SK-N-SH (cell line): ENCODE measurements at places on chromosomes 1 and 21.

DNA sequence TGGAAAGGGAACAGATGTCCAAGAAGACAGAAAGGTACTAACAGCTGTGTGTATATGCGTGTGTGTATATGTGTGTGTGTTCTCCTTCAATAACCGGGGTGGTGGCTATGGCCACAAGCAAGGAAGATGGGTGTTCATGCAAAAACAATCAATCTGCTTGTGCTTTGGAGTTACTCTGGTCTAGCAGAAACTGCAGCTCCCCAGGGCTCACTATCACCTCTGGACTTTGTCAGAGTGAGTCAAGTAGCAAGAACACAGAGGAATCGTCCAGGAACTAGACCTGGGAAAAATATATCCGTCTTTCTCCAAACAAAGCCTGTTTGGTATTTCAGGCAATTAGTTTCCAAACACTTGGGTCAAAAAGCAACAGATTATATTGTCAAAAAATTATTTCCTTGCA is 68.6 kb downstream of the GNG12 start:
- DNase-seq = no peak

- no peak for DNase-seq
Observed at GRCh38 chr1:74407902-74408301, 104.5 kb downstream of the LRRC53 start.

GRCh38 chr1:29936031-29936544 is 699.8 kb downstream of the PTPRU start:
- no peak for DNase-seq

- DNase-seq = no peak
Observed at GRCh38 chr1:222054416-222054815, 312.5 kb upstream of the DUSP10 start.

DNA sequence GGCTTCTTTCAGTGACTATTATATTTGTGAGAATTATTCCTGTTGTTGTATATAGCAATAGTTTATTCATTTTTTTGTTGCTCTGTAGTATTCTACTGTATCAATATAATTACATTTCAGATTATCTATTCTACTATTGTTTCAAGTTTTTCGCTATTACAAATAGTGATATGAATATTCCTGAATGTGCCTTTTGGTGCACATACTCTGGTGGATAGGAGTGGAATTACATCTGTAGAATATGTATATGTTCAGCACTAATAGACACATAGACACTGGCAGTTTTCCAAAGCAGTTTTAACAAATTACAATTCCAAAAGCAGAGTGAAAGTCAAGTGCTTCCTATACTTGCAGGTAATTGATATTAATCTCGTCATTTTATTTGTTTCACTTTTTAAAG is 696.2 kb upstream of the PRMT6 start:
- no peak for DNase-seq

GRCh38 chr21:45265721-45266517 is 21.8 kb downstream of the POFUT2 start:
- DNase-seq = no peak

DNA sequence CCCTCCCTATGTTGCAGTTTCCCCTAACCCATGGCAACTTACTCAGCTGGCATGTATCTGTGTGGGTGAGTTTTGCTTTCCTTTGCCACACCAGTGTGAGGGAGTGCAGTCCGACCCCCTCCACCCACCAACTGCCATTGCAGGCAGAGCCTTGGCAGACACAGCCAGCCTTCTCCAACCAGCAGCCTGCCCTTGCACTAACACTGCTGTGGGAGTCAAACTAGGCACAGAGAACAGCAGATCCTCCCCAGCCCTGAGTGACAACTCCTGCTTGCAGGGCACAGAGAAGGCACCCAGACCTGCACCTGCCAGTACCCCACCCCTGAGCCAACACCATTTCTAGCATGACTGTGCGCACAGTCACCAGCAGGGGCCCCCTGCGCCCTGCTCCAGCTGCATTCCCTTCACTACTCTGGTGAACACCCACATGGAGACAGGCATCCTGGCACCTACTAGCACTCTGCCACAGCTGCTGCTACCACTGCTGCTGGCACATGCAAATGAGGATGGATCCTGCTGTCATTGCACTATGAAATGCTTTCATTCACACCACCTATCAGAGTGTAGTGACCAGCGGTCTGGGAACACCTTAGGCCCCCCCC is 98.4 kb downstream of the MAGI3 start:
- no peak for DNase-seq

DNA sequence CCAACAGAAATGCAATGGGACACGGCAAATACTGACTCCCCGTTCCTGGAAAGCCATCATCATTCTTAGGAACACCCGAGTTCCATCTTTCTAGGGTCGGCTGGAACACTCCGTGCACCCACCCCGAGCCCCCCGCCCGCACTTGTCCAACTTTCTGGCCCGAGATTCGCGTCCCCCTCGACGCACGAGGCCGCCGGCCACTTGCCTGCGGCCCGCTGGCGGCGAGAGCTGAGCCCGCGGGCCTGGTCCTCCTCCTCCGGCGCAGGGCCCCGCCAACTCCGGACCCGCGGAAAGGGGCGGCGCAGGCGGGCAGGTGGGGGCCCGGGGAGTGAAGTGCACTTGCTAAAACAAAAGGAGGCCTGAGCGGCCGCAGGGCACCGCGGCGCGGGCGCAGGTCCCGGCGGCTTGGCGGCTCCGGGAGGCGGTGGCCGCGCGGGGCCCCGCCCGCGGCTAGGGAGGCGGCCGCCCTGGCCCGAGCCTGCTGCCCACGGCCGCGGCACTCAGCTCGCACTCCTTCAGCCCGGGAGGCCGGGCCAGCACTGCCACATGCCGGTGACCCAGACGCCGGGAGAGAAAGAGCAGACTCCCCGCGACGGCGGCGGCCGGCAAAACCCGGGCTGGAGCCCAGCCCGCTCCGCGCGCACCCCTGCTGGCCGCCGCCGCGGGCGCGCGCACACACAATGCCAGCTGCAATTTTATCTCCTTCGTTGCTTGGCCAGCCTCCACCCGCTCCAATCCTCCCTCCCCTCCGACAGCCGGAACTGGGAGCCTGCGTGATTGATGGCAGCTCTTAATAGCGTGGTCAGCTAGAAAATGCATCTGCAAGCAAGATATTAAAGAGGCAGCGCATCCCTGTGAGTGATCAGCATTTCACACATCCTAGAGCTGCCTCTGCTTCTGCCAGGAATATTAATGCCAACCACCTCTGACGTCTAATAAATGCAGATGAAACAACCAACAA is 114.3 kb downstream of the RERE start:
- peak; percentile 96 for DNase-seq

- DNase-seq = no peak
Observed at GRCh38 chr1:156525856-156526489, 25.4 kb upstream of the MEF2D start.

DNA sequence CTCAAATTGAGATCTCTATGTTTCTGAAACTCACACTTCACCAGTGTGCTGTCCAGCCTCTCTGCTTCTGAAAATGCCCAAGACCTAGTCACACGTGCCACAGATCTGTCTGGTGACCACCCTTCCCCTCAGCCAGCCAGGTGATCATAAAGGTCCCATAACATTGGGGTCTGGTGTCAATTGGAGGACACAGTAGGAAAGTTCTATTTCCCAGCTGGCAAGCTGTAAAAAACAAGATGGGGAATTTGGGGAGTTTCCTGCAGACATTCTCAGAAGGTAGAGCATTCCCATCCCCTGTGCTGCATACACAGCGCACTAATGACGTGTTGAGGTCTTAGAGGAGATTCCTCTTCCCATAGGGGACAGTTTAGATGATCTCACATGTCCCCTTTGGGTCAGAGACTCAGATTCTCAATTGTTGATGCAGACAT is 50.1 kb downstream of the RPS6KA1 start:
- no peak for DNase-seq

DNA sequence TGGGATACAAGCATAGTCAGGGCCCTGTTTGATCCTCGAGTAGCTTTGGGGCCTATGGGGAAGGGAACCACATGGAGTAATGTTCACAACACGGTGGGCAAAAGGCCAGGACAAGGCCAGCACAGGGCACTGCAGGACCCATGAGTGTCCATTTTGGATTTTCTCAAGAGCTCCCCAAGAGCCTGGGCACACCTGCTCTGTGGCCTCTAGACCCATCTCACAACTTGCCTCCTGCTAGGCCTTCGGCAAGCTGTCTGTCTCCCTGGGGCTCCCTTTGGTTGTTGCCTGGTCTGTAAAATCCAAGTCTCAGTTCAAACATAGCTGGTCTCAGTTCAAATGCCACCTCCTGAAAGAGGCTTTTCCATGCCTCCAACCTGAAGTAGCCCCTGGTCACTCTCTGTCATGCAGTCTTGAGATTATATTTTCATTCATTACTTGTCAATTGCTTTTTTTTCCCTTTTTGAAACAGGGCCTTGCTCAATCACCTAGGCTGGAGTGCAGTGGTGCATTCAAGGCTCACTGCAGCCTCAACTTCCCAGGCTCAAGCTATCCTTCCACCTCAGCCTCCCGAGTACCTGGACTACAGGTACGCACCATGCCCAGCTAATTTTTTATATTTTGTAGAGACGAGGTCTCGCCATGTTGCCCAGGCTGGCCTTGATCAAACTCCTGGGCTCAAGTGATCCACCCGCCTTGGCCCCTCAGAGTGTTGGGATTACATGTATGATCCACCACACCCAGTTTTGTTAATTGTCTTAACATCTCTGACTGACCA is 107.4 kb downstream of the MATN1 start:
- DNase-seq = no peak

- DNase-seq = no peak
Observed at GRCh38 chr1:73755649-73756048, 442.3 kb downstream of the LRRIQ3 start.

- peak; percentile 22 for DNase-seq
Observed at GRCh38 chr1:193069748-193070385, 10.5 kb downstream of the RO60 start.

DNA sequence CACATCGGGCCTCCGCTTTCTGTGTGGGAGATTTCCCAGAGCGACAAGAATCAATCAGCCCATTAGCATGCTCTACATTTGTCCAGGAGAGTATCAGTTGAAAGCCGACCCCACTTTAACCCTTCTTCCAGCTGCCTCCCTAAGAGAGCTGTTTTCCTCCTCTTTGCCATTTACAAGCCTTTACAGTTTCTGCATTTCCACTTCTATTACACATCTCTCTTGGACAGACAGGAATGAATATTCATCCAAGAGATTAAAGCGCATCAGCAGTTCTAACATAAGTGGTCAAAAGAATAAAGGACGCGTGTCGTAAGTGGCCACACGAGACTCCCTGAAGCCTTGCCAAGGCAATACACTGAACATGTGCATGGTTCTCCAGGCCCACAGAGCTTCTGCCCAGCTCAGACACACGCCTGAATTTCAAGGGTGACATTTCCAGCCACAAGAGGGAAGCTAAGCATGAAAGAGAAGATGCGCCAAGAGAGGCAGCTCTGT is 47.3 kb downstream of the FAM78B start:
- no peak for DNase-seq

- DNase-seq = no peak
Observed at GRCh38 chr21:43643193-43643592, 16.1 kb downstream of the HSF2BP start.

DNA sequence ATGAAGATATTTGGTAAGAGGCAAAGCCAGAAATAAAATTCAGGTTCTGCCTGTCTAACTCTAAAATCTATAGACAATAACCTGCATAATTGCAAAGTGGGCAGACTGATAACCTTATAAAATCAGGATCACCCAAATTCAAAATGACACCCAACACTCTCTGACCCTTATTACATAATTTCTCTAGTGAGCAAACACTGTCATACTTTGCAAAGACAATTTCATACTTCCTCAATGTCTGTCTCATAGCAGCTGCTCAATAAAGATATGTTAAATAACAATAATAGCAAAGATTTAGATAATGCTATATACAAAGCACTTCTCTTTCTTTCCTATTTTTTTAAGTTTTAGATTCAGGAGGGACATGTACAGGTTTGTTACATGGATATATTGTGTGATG is 118.5 kb downstream of the UCHL5 start:
- DNase-seq = no peak

- no peak for DNase-seq
Observed at GRCh38 chr1:178607718-178608408, 95.0 kb downstream of the TEX35 start.

DNA sequence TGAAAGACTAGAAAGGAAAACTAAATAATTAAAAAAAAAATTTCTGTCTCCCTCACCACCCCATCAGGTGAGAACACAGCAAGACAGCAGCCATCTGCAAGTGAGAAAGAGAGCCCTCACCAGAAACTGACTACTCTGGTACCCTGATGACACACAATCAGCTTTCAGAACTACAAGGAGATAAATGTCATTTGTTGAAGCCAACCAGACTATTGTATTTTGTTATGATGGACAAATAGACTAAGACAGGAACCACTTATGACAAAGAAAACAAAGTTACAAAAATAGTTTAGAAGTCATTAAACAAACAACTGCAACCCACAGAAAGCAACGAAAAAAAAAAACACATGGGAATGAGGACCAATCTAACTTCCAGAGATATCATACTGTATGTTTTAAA is 98.3 kb downstream of the FAF1 start:
- DNase-seq = no peak

DNA sequence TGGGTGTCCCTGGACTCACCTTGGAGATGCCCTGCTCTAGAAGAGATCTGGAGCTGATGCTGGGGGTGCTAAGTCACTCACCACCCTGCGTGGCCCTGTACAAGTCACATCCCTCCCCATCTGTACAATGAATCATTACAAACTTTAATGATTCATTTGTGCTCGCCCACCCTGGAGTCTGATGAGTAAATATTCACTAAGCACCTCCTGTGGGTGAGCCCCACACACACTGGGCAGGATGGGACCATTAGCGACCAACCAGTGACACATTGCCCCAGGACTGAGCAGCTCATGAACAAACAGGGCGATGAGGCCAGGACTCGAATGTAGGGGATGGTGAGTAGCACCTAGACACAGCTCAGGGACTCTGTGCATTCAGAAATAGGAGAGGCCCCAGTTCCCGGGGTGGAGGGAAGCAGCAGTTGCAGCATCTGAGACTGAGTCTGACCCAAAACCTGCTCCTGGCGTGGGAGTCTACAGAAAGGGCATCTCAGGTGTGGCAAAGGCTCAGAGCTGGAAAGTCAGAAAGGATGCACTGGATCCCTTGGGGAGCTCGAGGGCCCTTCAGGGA is 18.1 kb upstream of the PDZK1IP1 start:
- DNase-seq = no peak

- no peak for DNase-seq
Observed at GRCh38 chr1:183032122-183032921, 9.1 kb downstream of the LAMC1 start.
